ENCODE measurements at places on chromosomes 5 and 9.

DNA sequence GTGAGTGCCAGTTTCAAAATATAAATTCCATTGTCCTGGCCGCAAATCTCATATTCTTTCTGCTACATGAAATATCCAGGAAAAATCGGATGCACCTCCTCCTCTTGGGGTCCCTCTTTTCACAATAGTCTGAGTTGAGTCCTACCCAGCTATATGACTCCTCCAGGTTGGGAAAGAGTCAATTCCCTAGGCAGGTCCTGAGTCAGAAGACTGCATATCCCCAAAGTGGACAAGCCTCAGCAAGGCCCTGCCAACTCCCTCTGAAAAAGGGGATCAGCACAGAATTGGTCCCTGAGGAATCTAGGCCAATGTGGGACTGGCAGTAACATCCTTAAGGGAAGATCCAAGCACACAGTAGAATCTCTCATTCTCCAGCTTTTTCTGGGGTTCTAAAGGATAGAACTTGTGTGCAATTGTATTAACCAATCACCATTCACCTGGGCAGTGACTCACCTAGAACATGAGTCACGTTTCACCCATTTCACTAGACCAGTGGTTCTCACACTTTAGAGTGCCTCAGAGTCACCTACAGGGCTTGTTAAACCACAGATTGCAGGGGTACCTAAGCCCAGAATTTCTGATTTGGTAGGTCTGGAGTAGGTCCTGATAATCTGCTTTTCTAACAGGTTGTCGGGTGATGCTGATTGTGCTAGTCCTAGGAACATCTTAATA, 44.7 kb upstream of the TMEM215 start:
- DNase-seq: no peak
- no peaks in the 10 kb centered on the region for H3K27me3 ChIP-seq
- no peaks in the 10 kb centered on the region for H3K4me1 ChIP-seq
- no peak overlapping the region for H3K27ac ChIP-seq
- no peaks in the 10 kb centered on the region for H3K36me3 ChIP-seq

DNA sequence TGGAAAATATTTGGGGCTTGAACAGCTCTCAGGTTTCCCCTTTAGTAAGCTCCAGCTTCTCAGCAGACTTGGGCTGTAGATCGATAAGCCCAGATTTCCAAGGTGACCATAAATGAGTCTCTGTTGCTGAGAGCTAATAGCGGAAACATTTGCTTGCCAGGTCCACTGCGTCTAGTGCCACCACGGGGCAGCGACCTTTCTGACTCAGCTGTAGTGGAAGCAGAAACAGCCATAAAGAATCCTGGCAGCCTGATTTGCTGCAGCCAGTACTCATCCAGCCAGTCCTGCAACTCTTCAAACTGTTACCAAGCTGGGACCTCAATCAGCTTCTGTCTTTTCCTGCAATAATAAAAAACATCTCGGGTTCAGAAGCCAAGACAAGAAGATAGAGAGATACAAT, 241.7 kb downstream of the DOCK8 start:
- no peak overlapping the region for H3K27ac ChIP-seq
- H3K4me3 ChIP-seq: no peak overlapping the region
- peaks cover 63% of the 10 kb centered on the region for H3K36me3 ChIP-seq
- H3K27me3 ChIP-seq: no peaks in the 10 kb centered on the region
- H3K4me1 ChIP-seq: peaks cover 5% of the 10 kb centered on the region
- DNase-seq: no peak

- no peak overlapping the region for H3K27ac ChIP-seq
- no peak for DNase-seq
- H3K36me3 ChIP-seq: no peaks in the 10 kb centered on the region
- no peaks in the 10 kb centered on the region for H3K4me1 ChIP-seq
Observed at GRCh38 chr9:112404508-112404932, 24.6 kb downstream of the HSDL2 start.

DNA sequence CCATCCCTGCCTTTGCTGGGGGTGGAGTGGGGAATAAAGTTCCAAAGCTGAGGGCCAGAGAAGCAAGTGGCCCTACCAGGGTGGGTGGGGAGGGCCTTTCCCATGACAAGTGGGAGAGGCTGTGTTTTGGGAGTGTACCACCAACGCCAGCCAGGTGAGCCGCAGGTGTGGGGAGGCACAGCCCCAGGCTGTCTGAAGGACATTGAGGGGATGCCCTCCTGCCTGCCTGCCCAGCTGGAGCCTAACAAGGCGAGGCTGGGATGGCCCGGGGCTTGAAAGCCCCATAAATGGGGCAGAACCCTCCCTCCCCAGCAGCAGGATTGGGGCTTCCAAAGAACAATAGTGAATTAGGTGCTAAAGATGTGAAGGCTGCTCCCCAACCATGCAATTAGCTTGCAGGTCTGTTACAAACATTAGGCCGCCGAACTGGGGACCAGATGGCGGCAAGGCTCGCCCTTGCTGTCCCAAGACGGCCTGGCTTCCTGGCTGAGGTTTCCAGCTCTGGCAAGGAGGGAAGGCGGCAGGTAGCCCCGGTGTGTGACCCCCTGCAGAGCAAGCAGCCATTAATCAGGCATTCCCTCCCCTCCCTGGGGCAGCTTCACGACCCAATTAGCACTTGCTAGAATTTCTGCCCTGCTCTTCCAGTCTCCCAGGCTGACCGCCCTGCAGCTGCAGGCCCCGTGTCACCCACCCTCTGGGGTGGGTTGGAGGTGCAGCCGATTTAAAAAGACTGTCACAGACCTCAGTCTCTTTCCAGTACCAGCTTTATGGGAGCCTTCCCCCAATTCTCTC, 42.9 kb downstream of the FGF18 start:
- no peak overlapping the region for H3K27ac ChIP-seq
- DNase-seq: no peak
- no peaks in the 10 kb centered on the region for H3K4me1 ChIP-seq
- no peaks in the 10 kb centered on the region for H3K27me3 ChIP-seq
- no peaks in the 10 kb centered on the region for H3K36me3 ChIP-seq
- H3K4me3 ChIP-seq: no peak overlapping the region
